ENCODE measurements at places on chromosomes 16 and 17. TPM values are rescaled to one million over a fixed set of nuclear protein-coding genes. Genes with fewer than 3 reads are reported as not detected.

PLK1 gene
- total RNA-seq: 1.00 TPM

CCDC57 gene
- total RNA-seq: 8.5 TPM

NOD2 gene
- 17.4 TPM for total RNA-seq

SBK1 gene
- total RNA-seq: 0.28 TPM

ZFHX3 gene
- 12.4 TPM for total RNA-seq

PPP4C gene
- total RNA-seq: 178 TPM

CRISPLD2 gene
- total RNA-seq: 0.36 TPM

MAPT gene
- total RNA-seq: under 0.01 TPM

OTOP3 gene
- total RNA-seq: not detected

TSR3 gene
- 63.9 TPM for total RNA-seq

SLC13A2 gene
- not detected for total RNA-seq

NPIPB2 gene
- 3.4 TPM for total RNA-seq

TNS4 gene
- total RNA-seq: 91.8 TPM

SLC35B1 gene
- 107 TPM for total RNA-seq

YBX2 gene
- 1.1 TPM for total RNA-seq

TIMP2 gene
- total RNA-seq: 14.2 TPM

BICDL2 gene
- total RNA-seq: 23.3 TPM

HBM gene
- not detected for total RNA-seq

ASPHD1 gene
- 1.6 TPM for total RNA-seq

CARD14 gene
- 10.9 TPM for total RNA-seq

LRRC46 gene
- total RNA-seq: 0.07 TPM

GNG13 gene
- total RNA-seq: not detected

KAT8 gene
- total RNA-seq: 45.3 TPM

RRAD gene
- 3.1 TPM for total RNA-seq

RAC3 gene
- 22.6 TPM for total RNA-seq

CMTM2 gene
- not detected for total RNA-seq

PSMC3IP gene
- total RNA-seq: 1.4 TPM

PSMB3 gene
- 117 TPM for total RNA-seq

CRHR1 gene
- not detected for total RNA-seq

PRCD gene
- 3.3 TPM for total RNA-seq

KRTAP2-4 gene
- total RNA-seq: not detected

CCL16 gene
- not detected for total RNA-seq

CCL8 gene
- total RNA-seq: not detected

SNX20 gene
- total RNA-seq: not detected

HAGHL gene
- 18.4 TPM for total RNA-seq

OR2C1 gene
- not detected for total RNA-seq

CFAP119 gene
- 0.28 TPM for total RNA-seq

TMEM100 gene
- total RNA-seq: not detected
